ENCODE measurements at places on chromosomes 2 and 18.

DNA sequence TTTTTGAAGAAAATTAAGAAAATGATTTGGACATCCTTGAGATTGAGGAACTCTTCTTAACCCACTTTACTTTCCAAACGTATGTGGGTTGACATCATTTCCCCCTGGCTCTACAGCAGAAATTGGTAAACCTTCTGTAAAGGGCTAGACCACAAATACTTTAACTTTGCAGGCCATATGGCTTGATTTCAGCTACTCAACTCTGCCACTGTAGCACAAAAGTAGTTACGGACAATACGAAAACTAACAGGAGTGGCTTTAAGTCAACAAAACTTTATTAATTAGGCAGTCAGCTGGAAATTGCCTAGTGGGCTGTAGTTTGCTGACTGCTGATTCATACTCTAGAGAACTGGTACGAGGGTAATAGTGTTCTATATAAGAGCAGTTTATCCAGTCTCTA lies 83.2 kb upstream of the DTNB start:
- DNase-seq: no peak

DNA sequence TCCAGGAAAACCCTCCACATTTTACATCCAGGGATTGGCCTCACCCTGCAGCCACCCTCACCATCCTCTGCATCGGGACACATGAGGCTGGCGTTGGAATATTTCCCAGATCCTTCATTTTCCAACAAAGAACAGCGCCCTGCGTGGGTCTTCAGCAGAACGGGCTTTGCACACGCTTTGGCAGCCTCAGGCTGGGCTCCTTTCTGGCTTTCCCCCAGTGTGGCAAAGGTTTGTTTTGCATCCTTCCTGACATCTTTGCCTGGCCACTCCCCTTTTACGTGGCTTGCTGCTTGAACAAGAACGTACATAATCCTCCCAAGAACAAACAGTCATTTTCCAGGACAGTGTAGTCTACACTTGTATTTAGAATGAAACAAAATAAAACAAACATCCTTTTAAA lies 25.6 kb upstream of the GREB1 start:
- DNase-seq: no peak

GRCh38 chr18:57833441-57834101 lies 30.5 kb upstream of the ATP8B1 start:
- no peak for DNase-seq

DNA sequence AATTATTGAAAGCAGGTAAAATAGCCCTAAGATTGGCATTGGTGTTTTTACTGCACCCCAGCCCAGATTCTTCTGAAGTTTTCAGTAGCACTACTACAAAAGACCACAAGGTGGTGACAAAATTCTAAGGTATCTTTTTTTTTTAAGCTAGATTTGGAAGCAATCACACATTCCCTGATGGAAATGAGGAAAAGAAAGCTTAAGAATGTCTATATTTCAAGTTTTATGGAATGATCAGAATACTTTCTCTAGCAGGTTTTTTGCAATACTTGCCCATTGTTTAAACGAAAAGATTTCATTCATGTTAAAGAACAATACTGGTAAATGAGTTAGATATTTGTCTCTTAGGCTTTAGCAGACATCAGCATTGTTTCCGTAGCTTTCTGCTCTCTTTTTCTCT lies 32.1 kb upstream of the ZNF638 start:
- no peak for DNase-seq

GRCh38 chr2:43370146-43370545 lies 143.7 kb upstream of the ZFP36L2 start:
- no peak for DNase-seq

GRCh38 chr18:77099485-77100370 lies 32.9 kb downstream of the MBP start:
- DNase-seq: peak; percentile 35

GRCh38 chr18:63321291-63321690 lies 1.7 kb upstream of the BCL2 start:
- DNase-seq: no peak

- DNase-seq: no peak
Observed at GRCh38 chr2:50785816-50786215, 246.1 kb downstream of the NRXN1 start.

GRCh38 chr18:78543201-78543725 lies 436.4 kb upstream of the SALL3 start:
- DNase-seq: no peak

GRCh38 chr18:11178951-11179549 lies 29.7 kb upstream of the PIEZO2 start:
- DNase-seq: no peak

DNA sequence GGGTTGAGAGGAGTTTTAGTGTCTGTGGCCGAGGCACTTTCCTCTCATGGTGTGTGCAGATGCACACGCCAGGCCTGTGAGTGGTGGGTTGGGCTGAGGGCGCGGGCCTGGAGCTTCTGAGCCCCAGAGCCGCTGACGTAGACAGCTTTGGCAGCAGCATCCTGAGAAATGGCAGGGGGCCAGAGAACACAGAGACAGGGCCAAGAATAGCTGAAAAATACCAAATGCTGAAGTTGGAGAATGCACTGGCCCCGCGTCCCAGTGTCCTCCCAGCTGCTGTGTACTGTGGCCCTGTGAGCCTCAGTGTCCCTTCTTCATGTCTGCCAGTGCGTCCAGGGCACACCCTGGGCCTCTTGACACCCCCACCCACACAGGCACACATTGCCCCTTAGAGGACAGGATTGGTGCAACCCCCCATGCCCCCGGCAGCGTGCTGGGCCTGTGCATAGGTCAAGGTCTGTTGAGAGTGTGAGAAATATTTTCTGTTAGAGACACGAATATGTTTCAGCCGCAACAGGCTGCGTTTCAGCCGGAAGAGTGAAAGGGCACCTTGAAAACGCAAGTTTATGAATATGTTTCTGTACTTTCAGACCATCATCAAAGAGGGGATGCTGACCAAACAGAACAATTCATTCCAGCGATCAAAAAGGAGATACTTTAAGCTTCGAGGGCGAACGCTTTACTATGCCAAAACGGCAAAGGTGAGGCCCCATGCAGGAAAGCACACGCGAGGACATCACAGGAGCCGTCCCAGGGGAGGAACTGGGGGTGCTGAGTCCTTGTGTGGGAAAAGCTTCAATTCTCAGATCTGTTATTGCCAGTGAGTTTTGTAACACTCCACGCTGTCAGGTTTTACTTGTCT lies 33.6 kb downstream of the DGKD start:
- no peak for DNase-seq

- DNase-seq: no peak
Observed at GRCh38 chr2:88841224-88841929, 149.9 kb downstream of the RPIA start.

- no peak for DNase-seq
Observed at GRCh38 chr2:133600266-133600928, 32.1 kb upstream of the NCKAP5 start.

GRCh38 chr2:236974752-236975151 lies 110.9 kb upstream of the COPS8 start:
- DNase-seq: no peak

GRCh38 chr2:37457401-37457901 lies 113.0 kb downstream of the QPCT start:
- DNase-seq: no peak

DNA sequence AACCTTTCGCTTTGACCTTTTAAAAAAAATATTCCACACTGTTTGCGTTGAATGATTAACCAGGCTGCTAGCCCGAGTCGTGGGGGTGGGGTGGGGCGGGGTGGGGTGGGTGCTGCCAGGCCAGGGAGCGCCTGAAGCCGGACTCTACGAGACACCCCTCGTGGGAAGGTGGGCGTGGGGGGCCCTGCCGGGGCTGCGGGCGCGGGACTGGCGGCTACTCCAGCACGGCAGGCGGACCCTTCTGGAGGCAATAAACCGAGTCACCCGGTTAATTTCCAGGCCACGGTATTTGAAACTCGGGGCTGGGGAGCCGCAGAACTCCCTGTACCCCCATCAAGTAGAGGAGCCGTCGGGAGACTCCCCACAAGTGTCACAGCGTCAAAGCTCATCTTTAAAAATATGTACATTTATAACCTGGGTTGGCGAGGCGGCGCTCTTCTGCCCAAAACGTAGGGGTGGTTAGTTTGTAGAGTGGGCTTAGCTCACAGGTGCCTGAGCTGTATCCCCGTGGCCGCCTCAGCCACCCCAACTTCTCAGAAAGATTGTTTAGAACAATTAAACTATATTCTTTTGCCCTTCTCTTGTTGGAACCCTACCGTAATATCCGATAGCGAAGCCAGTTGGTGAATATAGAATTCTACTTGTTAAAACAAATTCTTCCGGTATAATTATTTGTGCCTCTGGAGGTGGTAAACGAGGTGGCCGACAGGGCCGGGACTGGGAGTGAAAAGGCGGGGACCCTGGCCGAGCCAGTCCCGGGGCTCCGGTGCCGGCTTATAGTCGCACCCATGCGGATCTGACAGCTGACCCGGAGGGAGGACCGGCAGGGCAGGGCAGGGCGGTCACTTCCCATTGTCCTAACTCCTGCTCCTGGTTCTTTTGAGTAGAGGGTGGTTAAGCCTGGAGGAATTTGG lies 1.4 kb downstream of the B3GNT2 start:
- no peak for DNase-seq

- DNase-seq: no peak
Observed at GRCh38 chr18:75250471-75250821, 39.8 kb downstream of the TSHZ1 start.

DNA sequence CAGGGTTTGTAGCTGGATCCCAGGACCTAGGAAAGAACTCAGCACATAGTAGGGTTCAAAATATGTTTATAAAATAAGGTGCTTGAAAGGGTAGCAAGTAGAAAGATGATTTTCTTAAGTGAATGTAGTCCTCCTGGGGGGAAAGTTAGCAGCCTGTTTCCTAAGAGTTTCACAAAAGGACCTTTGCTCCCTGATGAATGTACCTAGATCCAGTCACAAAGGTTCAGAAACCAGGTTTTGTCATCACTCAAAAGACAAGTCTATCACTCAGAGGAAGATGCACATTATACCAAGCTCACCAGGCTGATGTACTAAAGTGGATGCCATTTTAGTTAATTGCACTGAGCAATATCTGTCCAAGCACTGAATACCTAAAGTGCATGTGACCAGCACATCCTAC lies 378.2 kb downstream of the BCL11A start:
- DNase-seq: no peak

- DNase-seq: no peak
Observed at GRCh38 chr2:21891191-21891590, 767.4 kb downstream of the TDRD15 start.

GRCh38 chr2:42084231-42084671 lies 36.4 kb downstream of the PKDCC start:
- DNase-seq: no peak

GRCh38 chr2:196391149-196391479 lies 219.7 kb upstream of the STK17B start:
- DNase-seq: no peak

- no peak for DNase-seq
Observed at GRCh38 chr2:19651466-19651865, 250.3 kb downstream of the TTC32 start.

DNA sequence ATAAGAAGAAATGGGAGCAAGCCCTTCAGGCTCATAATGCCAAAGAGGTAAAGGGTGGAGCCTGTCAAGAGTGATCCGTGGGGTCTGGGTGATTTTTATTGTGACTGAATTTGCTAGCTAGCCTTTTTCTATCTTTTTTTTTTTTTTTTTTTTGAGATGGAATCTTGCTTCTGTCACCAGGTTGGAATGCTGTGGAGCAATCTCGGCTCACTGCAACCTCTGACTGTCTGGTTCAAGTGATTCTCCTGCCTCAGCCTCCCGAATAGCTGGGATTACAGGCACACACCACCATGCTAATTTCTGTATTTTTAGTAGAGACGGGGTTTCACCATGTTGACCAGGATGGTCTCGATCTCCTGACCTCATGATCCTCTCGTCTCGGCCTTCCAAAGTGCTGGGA lies 29.1 kb downstream of the DRC1 start:
- no peak for DNase-seq

- DNase-seq: no peak
Observed at GRCh38 chr2:229170916-229171315, 100.2 kb downstream of the PID1 start.

DNA sequence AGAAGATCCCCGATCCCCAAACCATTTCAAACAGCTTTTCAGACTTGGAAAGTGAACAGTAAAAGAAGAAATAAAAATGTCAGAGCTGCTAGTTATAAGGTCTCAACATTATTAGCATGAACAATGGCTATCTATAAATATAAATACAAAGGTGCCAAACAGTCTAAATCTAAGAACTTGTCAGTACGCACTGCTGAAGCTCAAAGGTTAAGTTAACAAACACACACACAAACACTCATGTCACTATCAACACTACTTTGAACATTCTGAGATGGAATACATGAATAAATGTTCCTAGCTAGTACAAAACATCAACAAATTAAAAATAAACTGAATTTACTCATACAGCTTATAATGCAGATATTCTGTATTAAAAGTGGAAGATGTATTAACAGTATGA lies 108.7 kb downstream of the CDH2 start:
- no peak for DNase-seq

GRCh38 chr18:27585602-27586173 lies 400.6 kb upstream of the CHST9 start:
- no peak for DNase-seq

DNA sequence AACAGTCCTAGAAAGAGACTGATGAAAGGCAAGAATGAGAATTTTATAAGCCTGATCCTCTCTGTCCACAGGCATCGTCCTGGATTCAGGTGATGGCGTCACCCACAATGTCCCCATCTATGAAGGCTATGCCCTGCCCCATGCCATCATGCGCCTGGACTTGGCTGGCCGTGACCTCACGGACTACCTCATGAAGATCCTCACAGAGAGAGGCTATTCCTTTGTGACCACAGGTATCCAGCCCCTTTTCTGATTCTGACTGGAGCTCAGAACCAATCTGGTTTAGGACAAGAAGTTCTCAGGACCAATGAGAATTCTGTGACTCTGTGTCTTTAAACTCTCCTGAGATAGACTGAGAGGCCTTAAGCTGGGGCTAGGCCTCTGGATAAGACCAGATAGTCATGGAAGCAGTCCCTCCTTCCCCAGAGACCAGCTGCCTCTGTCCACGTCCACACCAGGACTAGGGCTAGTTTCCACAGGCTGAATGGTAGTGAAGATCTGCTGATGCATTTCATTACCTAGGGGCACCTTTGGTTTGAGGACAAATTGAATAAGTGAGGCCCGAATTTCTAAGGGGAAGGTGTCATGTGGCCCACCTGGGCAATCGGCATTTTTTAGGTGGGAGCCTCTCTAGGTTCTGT lies 13.1 kb upstream of the DGUOK start:
- no peak for DNase-seq

DNA sequence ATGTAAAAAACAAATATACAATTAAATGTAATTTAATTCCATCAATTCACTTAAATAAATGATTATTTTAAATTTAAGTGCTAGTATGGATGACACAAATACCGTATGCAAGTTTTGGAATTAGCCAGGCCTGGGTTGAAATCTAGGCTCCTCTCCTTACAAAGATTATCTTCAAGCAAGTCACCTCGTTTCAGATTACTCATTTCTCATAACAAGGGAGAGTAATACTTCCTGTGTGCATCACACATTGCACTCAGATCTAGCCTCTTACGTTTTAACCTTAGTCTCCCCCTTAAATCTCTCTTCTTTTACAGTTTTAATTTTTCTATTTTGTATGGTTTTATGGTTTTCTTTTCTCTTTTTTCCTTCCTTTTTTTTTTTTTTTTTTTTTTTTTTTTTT lies 1475.9 kb upstream of the NXPH2 start:
- DNase-seq: no peak
